ENCODE measurements at places on chromosomes 1 and 21. TPM values are rescaled to one million over a fixed set of nuclear protein-coding genes. Genes with fewer than 3 reads are reported as not detected.
A peak's percentile ranks its signal among the peaks of the same experiment; 100 is the strongest.

KCNE2 gene
- not detected for polyA plus RNA-seq

DNA sequence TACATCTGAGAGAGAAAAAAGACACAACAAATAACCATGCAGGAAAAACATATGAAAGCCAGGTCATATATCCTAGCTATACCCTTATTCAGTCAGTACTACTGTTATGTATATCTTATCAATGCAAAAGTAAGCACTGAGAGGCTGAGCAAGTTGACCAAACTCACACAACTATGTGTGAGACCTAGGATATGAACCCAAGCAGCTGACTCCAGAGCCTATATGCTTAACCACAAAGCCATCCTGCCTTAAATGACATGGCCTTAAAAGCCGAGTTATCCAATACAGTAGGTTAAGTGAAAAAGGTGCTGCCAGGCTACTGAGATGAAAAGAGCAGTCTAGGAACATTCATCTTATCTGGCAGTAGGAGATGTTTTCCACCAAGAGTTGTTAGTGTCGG lies 151.6 kb downstream of the RERE start:
- no peak for DNase-seq

DIRAS3 gene
- not detected for polyA plus RNA-seq

- DNase-seq: no peak
Measured at GRCh38 chr1:18529714-18530113, 49.0 kb downstream of the KLHDC7A start.

DNA sequence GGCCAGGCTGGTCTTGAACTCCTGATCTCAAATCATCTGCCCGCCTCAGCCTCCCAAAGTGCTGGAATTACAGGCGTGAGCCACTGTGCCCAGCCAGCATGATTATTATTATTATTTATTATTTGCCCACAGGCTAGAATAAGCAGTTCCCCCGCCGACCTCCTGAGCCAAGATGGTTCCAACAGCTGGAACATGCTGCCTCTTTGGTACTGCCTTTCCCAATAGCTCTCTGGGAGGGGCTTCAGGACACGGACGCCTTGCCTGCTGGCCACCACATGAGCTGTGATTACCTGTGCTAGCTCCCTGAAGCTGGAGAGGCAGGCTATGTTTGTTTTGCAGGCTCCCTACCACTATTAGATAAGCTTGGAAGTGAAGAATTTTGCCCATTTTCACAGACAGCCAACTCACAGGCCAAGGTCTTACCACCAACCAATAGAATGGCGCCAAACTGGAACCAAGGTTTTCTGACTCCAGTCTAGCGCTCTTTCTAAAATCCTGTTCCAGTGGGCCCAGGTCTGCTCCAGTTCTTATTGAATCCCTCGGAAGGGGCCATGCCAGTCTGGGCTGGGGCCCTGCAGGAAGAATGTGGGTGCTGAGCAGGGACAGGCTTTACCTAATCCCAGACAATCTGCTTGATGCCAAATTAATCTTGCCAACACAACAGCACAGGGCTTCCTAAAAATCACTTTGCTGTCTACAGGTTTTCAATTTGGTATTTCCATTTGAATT lies 2.1 kb upstream of the GPR61 start:
- no peak for DNase-seq

WNT3A gene
- not detected for polyA plus RNA-seq

GRCh38 chr1:42043182-42043581 lies 110.0 kb upstream of the GUCA2B start:
- DNase-seq: no peak

KCNQ4 gene
- polyA plus RNA-seq: 0.10 TPM

- no peak for DNase-seq
Measured at GRCh38 chr1:202155478-202156021, 4.9 kb downstream of the PTPN7 start.

- DNase-seq: no peak
Measured at GRCh38 chr1:17031436-17031835, 19.7 kb upstream of the ATP13A2 start.

- no peak for DNase-seq
Measured at GRCh38 chr1:191049781-191050180, 572.1 kb upstream of the BRINP3 start.

GRCh38 chr1:10663678-10664035 lies 132.8 kb downstream of the CASZ1 start:
- no peak for DNase-seq

SLC30A1 gene
- 2.0 TPM for polyA plus RNA-seq

- no peak for DNase-seq
Measured at GRCh38 chr1:232405781-232406180, 224.2 kb downstream of the SIPA1L2 start.

- DNase-seq: no peak
Measured at GRCh38 chr1:173193639-173194038, 13.5 kb downstream of the TNFSF4 start.

AMY2A gene
- not detected for polyA plus RNA-seq

CREG1 gene
- polyA plus RNA-seq: 40.6 TPM

DNA sequence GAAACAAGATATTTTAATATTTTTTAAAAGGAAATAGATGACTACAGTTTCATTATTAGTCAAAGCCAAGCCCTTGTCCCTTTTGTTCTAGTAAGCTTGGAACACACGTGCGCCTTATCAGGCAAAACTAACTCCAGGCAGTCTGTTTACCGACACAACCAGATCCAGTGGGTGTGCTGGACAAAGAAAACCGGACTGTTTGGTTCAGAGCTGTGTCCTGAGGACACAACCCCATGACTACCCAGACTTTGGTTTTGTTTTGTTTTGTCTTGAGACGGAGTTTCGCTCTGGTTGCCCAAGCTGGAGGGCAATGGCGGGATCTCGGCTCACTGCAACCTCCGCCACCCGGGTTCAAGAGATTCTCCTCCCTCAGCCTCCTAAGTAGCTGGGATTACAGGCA lies 13.9 kb upstream of the RHOU start:
- no peak for DNase-seq

SASS6 gene
- polyA plus RNA-seq: 1.5 TPM

GRCh38 chr1:204065986-204066300 lies 7.0 kb upstream of the SOX13 start:
- no peak for DNase-seq

MAN1C1 gene
- polyA plus RNA-seq: 16.0 TPM

LMNA gene
- polyA plus RNA-seq: not detected

GRCh38 chr1:35884934-35885333 lies 1.9 kb downstream of the AGO1 start:
- DNase-seq: no peak

- no peak for DNase-seq
Measured at GRCh38 chr1:76577525-76578185, 289.6 kb upstream of the ST6GALNAC5 start.

- DNase-seq: no peak
Measured at GRCh38 chr1:235014756-235015155, 113.9 kb downstream of the TOMM20 start.

DNA sequence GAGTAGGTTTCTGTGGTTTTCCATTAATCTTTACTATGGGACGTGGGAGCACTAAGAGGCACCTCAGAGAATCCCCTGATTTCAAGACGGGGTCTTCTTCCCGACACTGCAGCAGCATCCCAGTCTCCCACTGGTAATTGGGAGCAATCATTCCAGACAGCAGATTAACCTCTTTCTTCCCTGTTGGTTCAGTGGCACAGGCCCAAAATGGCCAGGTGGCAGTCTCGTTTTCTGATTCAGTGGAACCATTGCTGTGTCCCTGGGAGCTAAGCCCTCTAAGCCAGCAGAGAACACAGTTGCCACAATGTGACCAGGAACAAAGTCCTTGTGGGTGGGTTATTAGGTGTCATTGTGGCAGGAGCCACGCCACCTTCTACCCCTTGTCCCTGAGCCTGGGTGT lies 342.1 kb downstream of the MATN1 start:
- DNase-seq: no peak

RGS7 gene
- polyA plus RNA-seq: not detected

- DNase-seq: no peak
Measured at GRCh38 chr1:30106125-30106524, 617.3 kb downstream of the MATN1 start.

DNA sequence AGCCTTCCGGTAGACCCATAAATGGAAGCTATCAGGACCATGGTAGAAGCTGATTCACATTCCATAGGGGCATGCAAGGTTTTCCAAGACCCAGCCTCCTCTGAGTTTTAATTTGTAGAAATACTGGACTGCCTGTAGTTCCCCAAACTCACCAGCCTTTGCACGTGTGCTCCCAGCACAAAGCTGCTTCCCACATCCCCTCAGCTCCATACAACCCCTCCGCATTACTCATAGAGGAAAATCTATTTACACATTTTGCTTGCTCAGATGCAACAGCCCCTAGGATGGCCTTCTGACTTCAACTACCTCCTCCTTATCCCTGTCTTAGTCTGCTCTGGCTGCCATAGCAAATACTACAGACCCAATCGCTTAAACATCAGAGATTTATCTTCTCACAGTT lies 336.2 kb downstream of the SETD4 start:
- DNase-seq: no peak

DNA sequence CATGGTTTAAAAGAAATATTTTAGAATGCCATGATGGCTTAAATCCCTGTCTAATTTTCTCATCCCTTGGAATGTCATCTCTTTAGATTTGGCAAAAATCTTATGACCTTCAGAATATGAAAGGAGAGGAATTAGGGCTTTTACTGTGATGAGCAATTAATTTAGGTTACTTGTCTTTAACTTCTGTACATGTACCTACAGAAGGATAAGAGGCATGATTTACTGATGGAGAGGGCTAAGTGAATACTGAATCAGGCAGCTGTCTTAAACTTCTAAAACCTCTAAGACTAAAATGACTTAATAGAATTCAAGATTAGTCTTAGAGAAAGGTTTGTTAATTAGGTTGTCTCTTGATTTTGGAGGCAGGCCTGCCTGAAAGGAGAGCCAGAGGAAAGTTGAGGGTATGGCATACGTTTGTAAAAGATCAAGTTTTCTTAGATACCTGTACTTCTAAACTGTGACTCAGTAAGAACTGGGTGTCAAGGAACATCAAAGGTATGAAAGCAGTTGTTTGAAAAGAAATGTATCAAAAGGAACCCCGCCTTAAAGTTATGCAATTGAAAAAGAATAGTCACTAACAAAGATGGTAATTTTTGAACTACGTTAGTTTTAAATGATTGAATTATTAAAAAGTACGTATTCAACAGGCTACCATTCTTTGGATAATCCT lies 12.5 kb downstream of the MACO1 start:
- peak; percentile 37 for DNase-seq

GRCh38 chr1:18670868-18671225 lies 40.2 kb downstream of the PAX7 start:
- DNase-seq: no peak

RCSD1 gene
- polyA plus RNA-seq: 135 TPM

KIF14 gene
- not detected for polyA plus RNA-seq

GRCh38 chr1:233554037-233554436 lies 59.9 kb upstream of the KCNK1 start:
- DNase-seq: no peak

GRCh38 chr1:200479816-200480215 lies 70.0 kb upstream of the ZNF281 start:
- no peak for DNase-seq

DNA sequence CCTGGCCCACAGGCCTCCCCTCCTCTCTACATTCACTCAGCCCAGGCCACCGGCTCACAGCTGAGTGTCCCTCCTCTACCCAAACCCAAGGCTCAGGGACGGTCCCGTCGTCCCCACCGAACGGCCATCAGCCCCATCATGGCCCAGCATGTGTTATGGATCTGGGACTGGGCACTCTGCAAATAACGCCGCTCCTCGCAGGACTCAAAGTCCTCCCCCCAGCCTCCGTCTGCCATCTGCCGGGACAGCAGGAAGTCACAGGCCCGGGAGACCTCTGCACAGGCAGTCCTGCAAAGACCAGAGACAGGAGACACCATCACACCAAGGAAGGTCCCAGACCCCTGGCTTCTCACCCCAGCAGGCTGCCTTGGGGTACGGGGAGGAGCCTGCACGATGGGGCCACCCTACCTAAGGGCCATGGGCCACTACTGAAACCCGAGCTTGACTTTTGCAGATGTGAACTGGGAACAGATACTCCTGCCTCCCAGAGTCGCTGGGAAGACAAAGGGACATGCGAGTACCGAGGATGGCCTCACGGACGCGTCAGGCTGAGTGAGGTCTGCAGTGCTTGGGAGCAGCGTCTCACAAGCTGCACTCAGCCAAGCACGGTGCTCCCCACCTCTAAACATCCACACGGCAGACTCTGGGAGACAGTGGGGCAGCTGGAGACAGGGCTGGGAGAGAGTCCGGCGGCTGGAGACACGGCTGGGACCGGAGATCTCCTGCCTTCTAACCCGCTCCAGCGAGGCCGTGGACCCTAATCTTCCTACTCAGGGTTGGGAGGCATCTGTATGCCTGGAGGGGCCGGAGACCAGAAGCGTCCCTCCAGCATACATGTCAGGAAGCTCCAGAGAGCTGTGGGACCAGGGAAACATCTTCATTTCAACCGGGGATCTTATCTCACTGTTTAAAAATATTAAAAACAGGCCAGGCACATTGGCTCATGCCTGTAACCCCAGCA lies 10.4 kb upstream of the SPATC1L start:
- no peak for DNase-seq

- DNase-seq: no peak
Measured at GRCh38 chr1:40625476-40626382, 39.8 kb downstream of the RIMS3 start.

DNA sequence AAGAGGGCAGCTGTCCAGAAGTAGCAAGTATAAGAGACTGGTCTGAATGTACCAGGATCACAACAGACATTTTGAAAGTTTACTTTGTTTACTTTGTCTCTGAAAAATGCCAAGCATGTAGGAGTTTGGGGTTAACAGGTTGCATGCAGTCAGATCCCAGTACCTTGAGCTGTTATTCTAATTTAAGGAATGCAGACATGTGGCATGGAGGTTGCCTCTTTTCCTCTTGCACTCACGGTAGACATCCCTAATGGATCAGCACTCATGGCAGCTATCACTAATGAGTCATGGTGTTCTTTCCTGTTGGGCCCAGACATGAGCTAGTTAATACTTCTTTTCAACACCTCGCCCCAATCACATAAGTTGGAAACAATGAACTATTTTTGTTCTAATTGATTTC lies 67.3 kb downstream of the GADD45A start:
- DNase-seq: no peak

GRCh38 chr1:61268546-61269240 lies 186.3 kb downstream of the NFIA start:
- DNase-seq: no peak

S100A7 gene
- polyA plus RNA-seq: not detected

DNA sequence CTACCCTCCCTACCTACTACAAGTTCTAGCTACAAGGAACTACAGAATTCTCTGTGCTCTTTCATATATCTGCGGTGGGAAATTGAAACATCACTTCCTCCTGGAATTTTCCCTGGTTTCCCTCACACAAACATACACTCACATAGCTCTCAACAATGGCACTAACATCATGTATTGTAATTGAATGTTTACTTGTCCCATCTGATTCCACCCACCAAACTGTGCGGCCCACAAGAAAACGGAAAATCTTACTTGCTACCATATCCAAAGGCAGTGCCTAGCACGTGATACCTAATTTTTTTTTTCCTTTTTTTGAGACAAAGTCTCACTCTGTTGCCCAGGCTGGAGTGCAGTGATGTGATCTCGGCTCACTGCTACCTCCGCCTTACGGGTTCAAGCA lies 33.9 kb downstream of the NDC1 start:
- no peak for DNase-seq

C4BPB gene
- 0.60 TPM for polyA plus RNA-seq
